ENCODE measurements at places on chromosomes 12 and 14. TPM values are rescaled to one million over a fixed set of nuclear protein-coding genes. Genes with fewer than 3 reads are reported as not detected.

- no peaks in the 10 kb centered on the region for H3K27me3 ChIP-seq
- H3K36me3 ChIP-seq = no peaks in the 10 kb centered on the region
- no peak overlapping the region for H3K4me3 ChIP-seq
Measured at GRCh38 chr12:45235087-45236025, 19.5 kb downstream of the ANO6 start.

Gene IL22
- not detected for total RNA-seq

Gene SAV1
- total RNA-seq = 35.1 TPM

Gene UBC
- total RNA-seq = 1,276 TPM

Gene CLEC4E
- 0.30 TPM for total RNA-seq
